ENCODE measurements at places on chromosomes 12 and 14.
A peak's percentile ranks its signal among the peaks of the same experiment; 100 is the strongest.

DNA sequence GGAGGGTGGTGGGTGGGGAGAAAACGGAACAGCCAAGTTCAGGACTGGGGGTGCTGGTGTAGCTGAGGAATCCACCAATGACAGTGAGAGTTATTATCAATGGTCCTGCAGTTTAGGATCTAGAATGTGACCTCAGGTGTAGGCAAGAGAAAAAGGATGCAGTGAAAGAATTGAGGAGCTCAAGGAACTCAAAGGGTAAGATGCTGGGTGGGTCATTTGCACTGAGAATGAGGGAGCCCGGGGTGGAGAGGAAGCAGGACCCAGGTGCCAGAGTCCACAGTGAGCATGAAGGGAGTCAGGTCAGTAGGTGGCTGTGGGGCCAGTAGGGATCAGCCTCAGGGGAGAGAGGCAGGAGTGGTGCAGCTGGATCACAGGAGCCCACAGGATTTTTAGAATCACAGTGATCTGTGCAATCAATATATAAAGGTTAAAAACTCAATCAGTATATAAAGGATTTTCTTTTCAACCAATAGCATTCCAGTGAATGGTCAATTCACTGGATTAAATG is 3.2 kb upstream of the KRT7 start:
- DNase-seq = no peak

DNA sequence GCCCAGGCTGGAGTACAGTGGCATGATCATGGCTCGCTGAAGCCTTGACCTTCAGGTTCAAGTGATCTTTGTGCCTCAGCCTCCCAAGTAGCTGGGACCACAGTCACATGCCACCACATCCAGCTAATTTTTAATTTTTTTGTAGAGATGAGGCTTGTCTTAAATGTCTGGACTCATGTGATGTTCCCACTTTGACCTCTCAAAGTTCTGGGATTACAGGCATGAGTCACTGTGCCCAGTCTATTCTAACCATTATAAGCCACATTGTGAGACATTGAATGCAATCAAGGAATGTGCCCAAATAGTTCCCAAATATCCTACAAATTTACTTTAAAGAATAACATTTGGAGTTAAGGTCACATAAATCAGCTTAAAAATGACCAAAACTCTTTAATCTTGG is 130.7 kb upstream of the ARID2 start:
- DNase-seq = no peak

DNA sequence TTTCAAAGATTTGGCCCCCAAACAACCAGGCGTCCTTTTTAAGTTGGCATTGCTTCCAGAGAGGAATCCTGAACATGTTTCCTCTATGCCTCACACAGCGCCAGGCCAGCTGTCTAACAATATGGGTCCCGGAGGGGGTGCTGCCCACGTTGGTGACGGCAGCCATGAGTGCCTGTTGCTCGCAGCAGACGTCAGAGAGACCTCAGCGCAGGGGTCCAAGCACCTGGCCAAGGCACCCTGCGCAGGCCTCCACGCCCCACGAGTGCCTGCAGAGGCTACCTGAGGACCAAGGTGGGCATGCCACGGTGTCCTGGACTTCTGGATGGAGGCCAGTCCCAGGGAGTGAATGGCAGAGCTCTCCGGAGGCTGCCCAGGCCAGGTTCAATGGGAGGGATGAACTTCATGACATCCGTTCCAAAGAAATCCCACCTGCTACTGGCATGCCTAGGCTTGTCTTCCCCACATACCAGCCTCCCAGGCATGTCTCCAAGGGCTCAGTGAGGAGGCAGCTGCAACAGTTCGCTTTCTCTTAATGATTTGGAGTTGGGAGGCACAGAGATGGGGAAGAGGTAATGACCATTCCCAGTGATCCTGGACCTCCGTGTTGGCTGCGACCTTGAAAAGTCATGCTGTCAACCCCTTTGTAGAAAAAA is 11.6 kb upstream of the FOXN3 start:
- DNase-seq = peak; percentile 96

DNA sequence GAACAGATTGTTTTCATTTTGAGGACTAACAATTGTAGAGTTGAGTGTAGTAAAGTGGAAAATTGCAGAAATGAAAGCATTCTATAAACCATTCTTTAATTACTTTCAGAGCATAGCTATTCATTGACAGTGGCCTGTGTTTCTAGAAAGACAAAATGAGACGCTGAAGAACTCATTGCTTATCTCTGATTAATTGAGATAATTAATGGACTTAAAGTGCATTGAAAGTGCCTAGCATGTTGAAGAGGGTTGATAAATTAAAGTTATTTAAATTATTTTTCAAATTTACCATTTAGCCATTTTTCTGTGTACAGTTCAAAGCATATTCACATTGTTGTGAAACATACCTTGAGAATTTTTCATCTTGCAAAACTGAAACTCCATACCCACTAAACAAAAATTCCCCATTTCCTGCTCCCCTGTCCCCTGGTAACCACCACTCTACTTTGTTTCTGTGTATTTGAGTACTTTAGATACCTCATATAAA is 57.4 kb downstream of the DAAM1 start:
- no peak for DNase-seq

DNA sequence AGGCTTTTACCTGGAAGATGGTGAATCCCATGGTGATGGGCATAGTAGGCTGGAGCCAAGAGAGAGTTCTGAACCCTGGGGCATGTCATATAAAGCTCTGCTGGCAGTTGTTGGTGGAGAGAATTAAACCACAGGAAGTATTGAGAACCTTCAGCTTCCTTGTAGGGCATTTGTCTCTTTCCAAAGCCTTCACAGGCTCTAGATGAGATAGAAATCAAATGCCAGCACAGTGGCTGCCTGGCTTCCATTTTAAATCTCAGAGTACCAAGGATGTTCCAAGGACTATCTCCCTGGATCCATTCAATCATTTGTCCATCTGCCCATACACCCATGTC is 369.6 kb downstream of the DPF3 start:
- no peak for DNase-seq

DNA sequence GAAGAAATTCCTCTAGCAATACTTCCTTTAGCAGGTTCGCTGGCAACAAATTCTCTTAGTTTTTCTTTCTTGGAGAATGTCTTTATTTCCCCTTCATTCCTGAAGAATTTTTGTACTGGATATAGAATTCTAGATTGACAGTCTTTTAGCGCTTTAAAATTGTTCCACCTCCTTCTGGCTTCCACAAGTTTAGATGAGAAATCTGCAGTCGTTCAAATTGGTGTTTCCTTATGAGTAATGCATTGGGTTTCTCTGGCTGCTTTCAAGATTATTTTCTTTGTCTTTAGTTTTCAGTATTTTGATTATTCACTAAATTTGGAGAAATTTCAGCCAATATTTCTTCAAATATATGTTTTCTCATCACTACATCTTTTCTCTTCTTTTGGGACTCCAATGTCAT is 33.3 kb upstream of the FGF6 start:
- no peak for DNase-seq

- DNase-seq = no peak
Measured at GRCh38 chr12:104720339-104721038, 237.6 kb downstream of the SLC41A2 start.

DNA sequence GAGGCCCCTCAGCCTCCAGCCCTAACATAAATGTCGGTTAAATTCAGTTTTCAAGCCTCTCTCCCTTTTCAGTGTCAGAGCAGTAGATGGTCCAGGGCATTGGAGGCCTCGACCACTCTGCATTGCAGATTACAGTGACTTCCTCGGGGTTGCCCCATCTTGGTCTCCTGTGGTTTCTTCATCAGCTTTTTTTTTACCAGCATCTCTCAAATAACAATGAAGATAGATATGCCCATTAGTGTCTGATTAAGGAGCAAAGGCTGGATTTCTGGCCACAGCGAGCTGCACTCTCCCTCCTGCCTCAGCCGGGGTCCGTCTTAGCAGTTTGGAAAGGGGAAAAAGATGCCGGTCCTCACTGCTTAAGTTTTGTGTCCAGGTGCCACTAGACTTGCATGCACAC is 49.7 kb downstream of the C14orf132 start:
- no peak for DNase-seq

- DNase-seq = no peak
Measured at GRCh38 chr14:22926316-22926715, 2.9 kb downstream of the PRMT5 start.
